Hypothalamus (tissue), 51 donors: ENCODE measurements at places on chromosomes 2 and 18.

- no peak for DNase-seq
Measured at GRCh38 chr18:56066524-56067213, 478.7 kb upstream of the TCF4 start.

DNA sequence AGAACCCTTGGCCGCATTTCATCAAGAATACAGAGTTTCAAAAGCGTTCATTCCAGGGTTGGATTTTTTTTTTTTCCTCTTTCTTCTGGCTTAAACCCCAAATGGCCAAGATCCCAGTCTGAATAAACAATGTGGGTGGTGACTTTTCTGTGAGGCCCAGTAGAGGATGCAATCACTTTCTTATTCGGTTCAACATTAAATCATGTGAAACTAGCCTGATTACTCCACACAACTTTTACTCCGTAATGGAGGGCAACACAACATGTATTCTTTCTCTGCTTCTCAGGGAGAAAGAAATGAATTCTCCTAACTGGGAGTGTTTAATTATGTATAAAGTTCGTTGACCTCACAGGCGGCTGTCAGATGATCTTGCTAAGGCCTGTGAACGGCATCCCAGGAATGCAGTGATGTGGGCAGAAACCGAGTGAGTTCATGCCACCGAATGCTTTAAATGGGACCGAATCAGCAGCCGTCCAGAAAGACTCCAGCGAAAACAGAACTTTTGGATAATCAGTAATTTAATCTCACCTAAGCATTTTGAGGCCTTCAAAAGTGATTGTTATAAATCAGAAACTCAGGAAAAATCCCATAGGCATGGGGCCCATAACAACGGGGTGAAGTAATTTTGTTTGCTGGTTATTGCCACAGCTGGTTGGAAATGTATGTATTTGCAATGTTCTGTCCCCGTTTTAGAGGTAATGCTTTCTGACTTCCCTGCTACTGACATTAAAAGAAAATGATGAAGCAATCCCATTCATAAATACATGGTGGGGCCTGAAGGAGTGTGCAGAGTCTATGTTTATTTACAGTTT lies 81.5 kb downstream of the BCL2 start:
- DNase-seq: peak; percentile 63

- no peak for DNase-seq
Measured at GRCh38 chr2:70676301-70677035, 91.5 kb downstream of the ADD2 start.

- no peak for DNase-seq
Measured at GRCh38 chr2:1353124-1353523, 60.1 kb upstream of the TPO start.

GRCh38 chr2:127208313-127208712 lies 11.8 kb downstream of the CYP27C1 start:
- no peak for DNase-seq

DNA sequence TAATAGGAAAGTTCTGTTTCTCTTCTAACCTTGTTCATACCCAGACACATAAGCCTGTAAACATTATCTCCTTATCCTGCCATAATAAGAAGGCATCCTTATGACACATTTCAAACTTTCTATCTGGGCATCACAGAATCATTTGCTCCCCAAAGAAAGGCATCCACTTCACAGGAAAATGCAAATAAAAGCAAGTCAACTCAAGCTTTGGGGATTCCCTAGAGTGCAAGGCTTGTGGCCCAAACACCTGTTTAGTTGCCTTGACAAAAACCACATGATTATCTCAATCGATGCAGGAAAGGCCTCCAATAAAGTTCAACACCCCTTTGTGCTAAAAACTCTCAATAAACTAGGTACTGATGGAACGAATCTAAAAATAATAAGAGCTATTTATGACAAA lies 195.7 kb upstream of the GALNT5 start:
- no peak for DNase-seq

DNA sequence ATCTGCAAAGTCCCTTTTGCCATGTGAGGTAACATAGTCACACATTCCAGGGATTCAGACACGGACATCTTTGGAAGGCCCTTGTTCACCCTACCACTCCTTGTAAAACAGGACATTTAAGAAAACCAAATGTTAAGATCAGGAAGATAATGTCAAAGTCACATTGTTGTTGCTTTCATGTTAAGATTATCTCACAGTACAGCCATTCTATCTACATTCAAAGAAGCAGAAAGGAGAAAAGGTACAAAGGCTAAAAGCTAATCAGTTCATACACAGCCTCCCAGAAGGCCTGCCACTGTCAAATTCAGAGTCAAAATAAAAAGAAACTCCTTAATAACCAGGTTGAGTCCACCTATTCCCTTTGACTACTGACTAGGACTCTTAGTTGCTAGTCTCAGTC lies 573.7 kb downstream of the ARHGAP15 start:
- no peak for DNase-seq

- no peak for DNase-seq
Measured at GRCh38 chr2:72178551-72178950, 30.9 kb upstream of the CYP26B1 start.

DNA sequence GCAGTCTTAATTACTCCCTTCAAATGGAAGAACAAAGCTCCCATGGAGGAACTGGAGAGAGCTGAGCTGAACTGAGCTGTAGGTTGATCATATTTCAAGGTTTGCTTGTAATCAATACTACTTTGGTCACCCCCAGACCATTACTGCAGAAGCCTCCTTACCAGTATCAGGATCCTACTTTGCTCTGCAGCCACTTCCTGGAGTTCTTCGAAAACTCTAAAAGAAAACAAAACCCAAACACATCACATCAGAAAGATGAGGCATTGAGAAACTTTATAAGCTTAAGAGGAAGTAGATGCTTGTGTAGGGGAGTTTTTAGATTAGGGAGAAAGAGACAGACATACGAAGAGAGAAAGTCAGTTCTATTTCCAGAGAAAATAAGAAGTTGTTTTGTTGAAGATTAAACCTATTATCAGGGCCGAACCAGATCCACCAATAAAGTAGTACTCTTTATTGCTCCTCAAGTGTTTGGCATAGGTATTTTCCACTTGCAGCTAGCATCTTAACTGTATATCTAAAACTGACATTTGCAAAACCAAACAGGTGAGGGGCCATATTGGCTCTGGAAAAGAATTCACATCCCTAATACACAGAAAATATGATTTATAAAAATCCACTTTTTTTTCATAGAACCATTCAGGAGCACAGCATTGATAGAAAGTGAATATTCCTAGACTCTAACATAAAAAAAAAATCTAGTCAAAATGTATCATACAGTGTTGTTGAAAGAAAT lies 166.9 kb upstream of the KLF7 start:
- DNase-seq: no peak

- no peak for DNase-seq
Measured at GRCh38 chr2:241199897-241200821, 11.7 kb downstream of the ANO7 start.
